ENCODE measurements at places on chromosomes 7 and 10. TPM values are rescaled to one million over a fixed set of nuclear protein-coding genes. Genes with fewer than 3 reads are reported as not detected.

DNA sequence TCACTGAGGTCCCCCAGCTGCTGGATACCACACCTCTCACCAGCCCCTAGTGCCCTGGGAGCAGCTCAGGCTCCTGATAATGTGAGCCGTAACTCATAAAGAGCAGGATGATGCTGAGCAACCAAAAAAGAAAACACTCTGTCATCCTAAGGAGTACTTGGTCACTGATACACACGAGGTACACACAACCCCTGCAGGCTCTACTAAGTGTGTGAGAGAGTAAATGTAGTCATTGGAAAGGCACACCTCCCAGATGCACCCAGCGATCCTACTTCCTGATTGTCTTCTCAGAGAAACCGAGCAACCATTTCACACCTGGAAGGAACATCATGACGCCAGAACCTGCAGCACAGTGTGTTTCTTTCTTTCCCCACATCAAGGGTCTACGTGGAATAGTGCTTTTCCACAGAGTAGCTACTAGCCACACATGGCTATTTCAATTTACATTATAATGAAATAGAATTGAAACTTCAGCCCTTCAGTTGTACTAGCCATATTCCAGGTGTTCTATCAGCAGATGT is 34.2 kb downstream of the FIGNL1 start:
- H3K36me3 ChIP-seq, result no peaks in the 10 kb centered on the region
- DNase-seq, result no peak
- no peak overlapping the region for H3K4me3 ChIP-seq
- no peaks in the 10 kb centered on the region for H3K4me1 ChIP-seq
- H3K27me3 ChIP-seq, result no peaks in the 10 kb centered on the region
- H3K27ac ChIP-seq, result no peak overlapping the region

DNA sequence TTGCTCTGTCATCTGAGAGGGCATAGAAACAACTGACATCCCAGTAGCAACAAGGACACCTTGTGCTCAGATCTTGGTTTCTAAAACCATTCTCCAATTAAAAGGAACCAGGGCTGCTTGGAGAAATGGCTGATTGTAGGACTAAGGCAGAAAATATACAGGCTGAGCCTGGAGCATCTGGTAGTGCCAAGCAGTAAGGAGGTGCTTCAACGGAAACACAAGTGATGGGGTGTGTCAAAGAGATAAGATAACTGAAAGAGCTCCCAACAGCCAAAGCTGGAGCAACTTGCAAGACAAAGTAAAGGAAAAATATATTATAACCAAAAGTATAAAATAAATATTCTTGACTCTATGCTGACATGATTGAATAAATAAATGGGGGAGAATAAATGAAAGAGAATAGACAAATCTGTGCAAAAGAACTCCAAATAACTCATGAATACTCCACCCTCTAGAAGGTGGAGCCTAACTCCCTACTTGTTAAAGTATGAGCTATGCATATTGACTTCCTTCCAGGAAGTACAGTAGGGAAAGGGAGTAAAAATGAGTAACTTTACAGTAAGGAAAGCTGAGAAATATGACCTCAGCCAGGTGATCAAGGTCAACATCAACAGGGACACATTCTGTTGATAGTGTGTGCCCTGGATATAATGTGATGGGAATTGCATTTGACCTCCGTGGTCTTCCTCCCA is 162.4 kb downstream of the NOC3L start:
- no peak overlapping the region for H3K27ac ChIP-seq
- DNase-seq, result no peak
- no peaks in the 10 kb centered on the region for H3K36me3 ChIP-seq
- no peaks in the 10 kb centered on the region for H3K4me1 ChIP-seq

GRCh38 chr7:85014936-85015660 is 171.8 kb downstream of the SEMA3D start:
- H3K27me3 ChIP-seq, result no peaks in the 10 kb centered on the region
- DNase-seq, result no peak
- no peak overlapping the region for H3K27ac ChIP-seq
- no peak overlapping the region for H3K4me3 ChIP-seq

GRCh38 chr7:32494946-32495297 is 367 bp upstream of the AVL9 start:
- peak overlapping the region; percentile 97 for H3K27ac ChIP-seq
- no peak for DNase-seq
- peak overlapping the region; percentile 94 for H3K4me3 ChIP-seq
- no peaks in the 10 kb centered on the region for H3K36me3 ChIP-seq

DNA sequence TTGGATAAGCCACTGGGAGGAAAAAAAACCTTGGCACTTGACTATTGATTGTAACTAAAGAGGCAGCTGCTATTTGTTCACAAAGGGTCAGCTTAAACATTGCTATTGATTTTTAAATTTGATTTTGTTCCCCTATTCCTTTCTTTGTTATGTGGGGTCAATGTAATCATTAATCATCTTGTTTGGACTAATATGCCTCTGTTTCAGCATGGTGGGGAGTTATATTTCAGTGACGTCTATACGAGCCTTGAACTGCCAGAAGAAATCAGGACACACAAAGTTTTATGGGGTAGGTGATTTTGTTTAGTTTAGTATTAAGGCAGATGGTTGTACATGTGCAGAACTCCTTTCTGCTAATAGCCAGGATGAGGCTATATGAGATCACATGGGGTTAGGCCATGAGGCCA is 7.5 kb downstream of the AS3MT start:
- no peaks in the 10 kb centered on the region for H3K27me3 ChIP-seq
- H3K4me3 ChIP-seq, result no peak overlapping the region
- no peaks in the 10 kb centered on the region for H3K4me1 ChIP-seq
- H3K27ac ChIP-seq, result no peak overlapping the region
- H3K36me3 ChIP-seq, result no peaks in the 10 kb centered on the region
- no peak for DNase-seq

DNA sequence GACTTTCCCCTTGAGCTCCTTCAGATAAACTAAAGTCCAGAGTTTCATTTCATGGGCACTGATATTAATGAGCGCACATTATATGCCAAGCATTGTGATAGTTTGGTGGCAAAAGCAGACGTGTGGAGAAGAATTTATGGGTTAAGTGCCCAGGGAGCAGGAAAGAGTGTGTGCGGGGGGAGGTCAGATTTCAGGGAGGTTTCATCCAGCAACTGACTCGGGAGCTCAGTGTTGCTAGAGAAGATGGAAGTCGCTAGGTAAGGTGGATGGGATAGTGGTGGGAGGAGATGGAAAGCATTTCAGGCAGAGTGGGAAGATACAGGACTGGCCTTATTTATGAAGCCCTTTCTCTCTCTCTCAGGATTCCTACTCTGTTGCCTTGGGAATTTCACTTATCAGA is 223.0 kb downstream of the SNX10 start:
- no peak overlapping the region for H3K27ac ChIP-seq
- no peaks in the 10 kb centered on the region for H3K4me1 ChIP-seq
- no peaks in the 10 kb centered on the region for H3K27me3 ChIP-seq
- H3K36me3 ChIP-seq, result no peaks in the 10 kb centered on the region
- no peak overlapping the region for H3K4me3 ChIP-seq
- no peak for DNase-seq

DNA sequence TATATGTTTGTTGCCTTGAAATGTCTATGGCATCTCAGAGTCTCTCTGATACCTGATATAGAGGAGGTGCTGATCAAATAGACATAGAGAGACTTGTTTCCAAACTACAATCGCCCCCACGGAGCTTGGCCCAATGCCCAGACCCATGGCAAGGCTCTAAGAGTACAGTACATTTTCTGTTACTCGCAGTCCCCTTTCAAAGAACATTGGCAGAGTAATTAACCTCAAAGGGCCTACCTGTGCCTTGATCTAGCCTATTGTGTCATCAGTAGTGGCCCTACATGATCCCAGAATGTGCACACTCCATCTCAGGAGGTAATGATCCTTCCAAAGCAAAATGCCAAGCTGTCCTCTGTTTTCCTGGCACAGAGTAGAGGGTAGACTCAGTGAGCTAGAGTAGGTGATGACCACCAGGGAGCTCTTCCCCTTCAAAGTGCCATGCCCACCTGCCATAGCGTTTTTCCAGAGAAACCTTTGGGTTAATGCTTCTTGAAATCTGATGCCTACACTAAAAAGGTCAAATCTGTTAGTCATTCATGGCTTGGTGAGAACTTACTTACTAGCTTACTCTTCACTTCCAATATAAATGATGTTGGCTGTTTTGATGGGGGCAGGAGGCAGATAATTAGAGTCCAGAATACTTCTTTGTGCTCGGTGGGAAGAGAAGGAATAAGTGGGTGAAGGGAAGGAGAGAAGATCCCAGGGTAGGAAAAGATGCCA is 41.2 kb upstream of the ACSL5 start:
- H3K4me1 ChIP-seq, result no peaks in the 10 kb centered on the region
- H3K4me3 ChIP-seq, result no peak overlapping the region
- H3K36me3 ChIP-seq, result no peaks in the 10 kb centered on the region
- H3K27ac ChIP-seq, result no peak overlapping the region

DNA sequence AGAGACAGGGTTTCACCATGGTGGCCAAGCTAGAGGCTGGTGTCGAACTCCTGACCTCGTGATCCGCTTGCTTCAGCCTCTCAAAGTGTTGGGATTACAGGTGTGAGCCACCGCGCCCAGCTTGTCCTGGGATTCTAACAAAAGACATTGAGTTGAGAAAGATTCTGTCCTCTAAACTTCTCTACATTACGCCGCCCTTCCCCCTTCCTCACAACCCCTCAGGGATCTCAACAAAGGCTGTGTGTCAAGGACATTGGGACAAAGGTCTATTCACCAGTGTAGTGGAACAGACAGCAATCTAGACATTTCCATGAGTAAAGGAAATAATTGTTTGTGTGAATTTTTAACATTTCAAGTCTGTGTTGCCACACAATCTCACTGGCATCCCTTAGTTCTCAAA is 68.8 kb upstream of the KIF5B start:
- no peaks in the 10 kb centered on the region for H3K4me1 ChIP-seq
- DNase-seq, result no peak
- H3K27ac ChIP-seq, result no peak overlapping the region
- H3K36me3 ChIP-seq, result no peaks in the 10 kb centered on the region
- no peak overlapping the region for H3K4me3 ChIP-seq
- H3K27me3 ChIP-seq, result no peaks in the 10 kb centered on the region

DNA sequence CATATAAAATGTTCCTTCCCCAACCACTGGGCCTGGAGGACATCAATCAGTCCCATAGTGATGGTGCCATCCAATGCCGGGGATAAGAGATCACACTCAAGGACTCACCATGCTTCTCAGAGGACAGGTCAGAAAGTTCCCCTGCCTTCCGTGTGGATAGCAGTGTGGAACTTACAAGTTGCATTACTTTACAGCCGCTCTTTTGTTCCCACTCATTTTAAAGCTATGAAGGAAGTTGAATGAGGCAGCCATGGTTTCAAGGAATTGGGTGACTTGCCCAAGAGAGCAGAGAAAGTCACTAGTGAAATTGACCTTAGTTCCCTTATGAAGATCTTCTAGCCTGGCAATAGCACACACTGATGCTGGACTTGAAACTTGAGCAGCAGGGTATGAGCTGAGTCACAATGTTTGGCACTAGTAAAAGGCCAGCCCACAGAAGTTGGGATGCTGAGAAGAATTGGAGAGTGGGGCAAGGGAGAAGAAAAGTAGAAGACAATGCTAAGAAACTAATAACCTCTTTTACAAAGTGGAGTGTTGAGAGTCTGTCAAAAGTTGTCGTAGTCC is 78.7 kb downstream of the CXCL12 start:
- no peaks in the 10 kb centered on the region for H3K4me1 ChIP-seq
- no peak for DNase-seq
- H3K27ac ChIP-seq, result no peak overlapping the region

DNA sequence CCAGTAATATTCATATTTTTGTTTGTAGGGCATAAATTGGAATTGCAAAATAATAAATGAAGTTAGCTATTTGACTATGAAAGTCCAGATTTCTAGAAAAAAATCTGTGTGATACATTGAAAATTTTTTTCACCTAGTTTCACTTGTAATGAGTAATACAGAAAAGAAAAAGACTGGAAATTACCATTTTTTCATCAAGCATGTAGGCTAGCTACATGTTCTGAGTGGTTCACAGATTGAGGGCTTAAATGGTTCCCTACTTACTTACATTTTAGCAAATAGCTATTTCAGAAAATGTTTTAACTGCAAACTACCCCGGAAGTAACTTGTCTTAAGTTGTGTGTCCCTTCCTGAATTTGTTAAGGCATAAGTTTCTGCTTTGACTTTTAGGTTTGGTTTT is 396.0 kb downstream of the PHF14 start:
- no peaks in the 10 kb centered on the region for H3K36me3 ChIP-seq
- no peaks in the 10 kb centered on the region for H3K4me1 ChIP-seq
- no peaks in the 10 kb centered on the region for H3K27me3 ChIP-seq
- no peak overlapping the region for H3K4me3 ChIP-seq
- H3K27ac ChIP-seq, result no peak overlapping the region

- no peaks in the 10 kb centered on the region for H3K27me3 ChIP-seq
- no peak for DNase-seq
- H3K27ac ChIP-seq, result no peak overlapping the region
- no peaks in the 10 kb centered on the region for H3K36me3 ChIP-seq
- no peaks in the 10 kb centered on the region for H3K4me1 ChIP-seq
Observed at GRCh38 chr10:13909516-13910258, 322.9 kb downstream of the PRPF18 start.

GRCh38 chr7:39394105-39394680 is 172.0 kb upstream of the YAE1 start:
- no peak overlapping the region for H3K4me3 ChIP-seq
- no peak overlapping the region for H3K27ac ChIP-seq
- H3K27me3 ChIP-seq, result peaks cover 2% of the 10 kb centered on the region
- no peak for DNase-seq
- no peaks in the 10 kb centered on the region for H3K4me1 ChIP-seq

DNA sequence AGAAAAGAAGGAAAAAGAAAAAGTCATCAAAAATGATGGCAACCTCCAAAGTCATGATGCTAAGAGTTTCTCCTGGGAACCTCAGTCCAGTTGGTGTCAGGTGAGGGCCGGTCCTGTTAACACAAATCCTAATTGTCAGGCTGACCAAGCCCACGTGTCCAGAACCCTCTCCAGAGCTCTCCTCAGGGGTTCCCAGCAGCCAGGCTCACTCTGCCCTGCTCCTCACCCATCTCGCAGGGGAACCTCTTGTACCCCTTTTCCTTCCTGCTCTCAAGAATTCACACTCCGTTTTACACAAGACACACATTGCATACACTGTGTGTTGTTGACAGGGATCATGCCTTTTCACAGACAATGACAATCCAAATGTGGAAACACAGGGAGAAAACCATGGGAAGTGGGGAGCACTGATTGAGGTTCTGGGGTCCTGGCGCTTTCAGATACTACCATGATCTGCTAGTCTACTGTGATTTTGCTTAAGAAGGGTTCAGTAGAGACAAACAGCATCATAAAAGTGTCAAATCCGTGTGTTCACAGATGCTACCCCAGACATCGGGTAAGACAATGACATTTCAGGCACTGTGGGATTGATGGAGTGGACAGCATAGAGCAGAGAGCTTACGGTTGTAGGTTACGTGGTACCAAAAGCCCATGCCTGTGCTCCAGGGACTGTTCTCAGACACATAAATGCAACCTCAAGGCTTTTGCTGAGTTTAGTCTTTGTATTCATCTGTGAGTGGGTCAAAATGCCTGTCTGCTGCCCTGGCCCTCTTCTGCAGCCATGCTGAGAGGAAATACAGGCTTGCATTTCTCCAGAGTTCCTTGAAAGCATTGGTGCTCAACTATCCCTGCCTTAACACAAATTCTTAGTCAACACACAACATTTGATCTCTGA is 16.0 kb downstream of the IL2RA start:
- DNase-seq, result no peak
- peaks cover 98% of the 10 kb centered on the region for H3K4me1 ChIP-seq
- H3K27ac ChIP-seq, result peak overlapping the region; percentile 94
- H3K36me3 ChIP-seq, result peaks cover 56% of the 10 kb centered on the region
- H3K4me3 ChIP-seq, result peak overlapping the region; percentile 91

Gene MYOZ1
- not detected for polyA plus RNA-seq

Gene BHLHA15
- not detected for polyA plus RNA-seq

Gene COL28A1
- polyA plus RNA-seq, result not detected

Gene DOCK1
- polyA plus RNA-seq, result not detected

Gene SH2B2
- 0.70 TPM for polyA plus RNA-seq

Gene ATRNL1
- polyA plus RNA-seq, result not detected

Data from CD4-positive, CD25-positive, alpha-beta regulatory T cell (primary cell).